Spinal cord (tissue), 10 donors: ENCODE measurements at places on chromosomes 13 and 19.
A peak's percentile ranks its signal among the peaks of the same experiment; 100 is the strongest.

DNA sequence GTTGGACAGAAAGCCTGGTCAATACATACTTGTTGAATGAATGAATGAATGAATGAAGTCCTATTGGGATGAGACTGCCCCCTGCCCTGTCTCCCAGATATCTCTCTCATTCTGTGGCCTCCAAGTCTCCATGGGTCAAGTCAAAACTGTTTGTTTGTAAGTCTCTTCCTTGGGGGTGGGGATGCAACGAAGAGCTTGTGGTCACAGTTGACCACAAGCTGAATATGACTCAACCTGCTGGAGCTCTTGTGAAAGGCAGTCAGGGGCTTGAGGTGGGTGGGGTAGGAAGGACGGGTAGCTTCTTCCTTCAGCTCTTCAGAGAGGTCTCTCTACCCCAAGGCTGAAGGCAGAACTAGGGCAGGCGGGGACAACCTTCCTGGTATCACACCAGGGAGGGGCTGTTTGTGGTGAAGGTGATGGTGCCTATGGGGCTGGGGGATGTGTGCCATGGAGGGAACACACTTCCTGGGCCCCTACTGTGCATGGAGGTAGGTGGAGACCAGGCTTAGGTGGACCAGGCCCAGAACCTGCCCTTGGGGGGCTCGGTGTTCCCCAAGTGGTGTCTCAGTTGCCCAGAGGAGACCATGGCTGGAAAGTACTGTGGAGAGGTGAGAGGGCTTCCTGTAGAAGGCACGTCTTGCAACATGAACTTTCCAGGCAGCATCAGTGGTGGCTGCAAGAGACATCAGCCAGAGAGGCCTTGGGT is 8.0 kb downstream of the MYO1F start:
- no peak for DNase-seq

- DNase-seq = no peak
These were observed 446.1 kb downstream of the FGF14 start for GRCh38 chr13:101955764-101956163.

- peak; percentile 86 for DNase-seq
These were observed 5.5 kb downstream of the HRC start for GRCh38 chr19:49149652-49150105.

- DNase-seq = no peak
These were observed 985 bp upstream of the KCNK6 start for GRCh38 chr19:38318660-38319059.

- DNase-seq = no peak
These were observed 10.6 kb downstream of the CAPN12 start for GRCh38 chr19:38733493-38734175.

GRCh38 chr19:35120898-35121297 is 5.3 kb downstream of the FXYD3 start:
- no peak for DNase-seq

DNA sequence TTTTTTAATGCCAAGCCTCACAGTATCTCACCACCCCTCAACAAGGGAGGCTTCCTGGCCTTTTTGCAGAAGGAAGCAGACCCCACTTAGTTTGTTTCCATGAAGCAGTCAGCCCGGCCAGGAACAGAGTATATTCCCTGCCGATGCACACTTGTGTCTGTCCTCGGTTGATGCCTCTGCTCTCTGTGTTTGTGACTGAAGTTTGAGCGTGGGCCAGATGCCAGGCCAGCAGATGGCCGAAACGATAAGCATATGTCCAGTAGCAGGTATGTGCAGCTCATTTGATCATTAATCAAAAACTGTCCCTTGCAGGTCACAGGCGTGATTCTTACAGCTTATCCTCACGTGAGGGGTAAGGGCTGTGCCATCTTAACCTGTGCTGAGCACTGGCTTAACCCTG is 144.0 kb downstream of the IRS2 start:
- DNase-seq = no peak

GRCh38 chr19:46076951-46077814 is 36.4 kb upstream of the IGFL4 start:
- peak; percentile 97 for DNase-seq

DNA sequence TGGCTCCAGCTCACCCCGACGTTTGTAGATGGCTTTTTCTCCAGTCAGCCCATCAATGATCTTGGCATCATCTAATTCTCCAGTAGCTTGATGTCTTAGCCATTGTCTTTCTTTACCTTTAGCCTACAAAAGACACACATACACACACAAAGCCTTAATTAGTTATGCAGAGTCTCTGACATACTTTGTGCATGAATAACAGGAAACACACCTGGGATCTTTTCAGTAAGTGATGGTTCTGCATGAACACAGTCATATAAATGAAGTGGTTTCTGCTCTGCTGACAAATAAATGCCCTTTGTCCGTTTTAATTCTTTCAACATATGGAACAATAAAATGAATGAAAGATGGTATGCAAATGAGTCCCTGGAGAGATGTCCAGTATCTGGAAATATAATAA is 133.3 kb downstream of the RGCC start:
- DNase-seq = no peak

DNA sequence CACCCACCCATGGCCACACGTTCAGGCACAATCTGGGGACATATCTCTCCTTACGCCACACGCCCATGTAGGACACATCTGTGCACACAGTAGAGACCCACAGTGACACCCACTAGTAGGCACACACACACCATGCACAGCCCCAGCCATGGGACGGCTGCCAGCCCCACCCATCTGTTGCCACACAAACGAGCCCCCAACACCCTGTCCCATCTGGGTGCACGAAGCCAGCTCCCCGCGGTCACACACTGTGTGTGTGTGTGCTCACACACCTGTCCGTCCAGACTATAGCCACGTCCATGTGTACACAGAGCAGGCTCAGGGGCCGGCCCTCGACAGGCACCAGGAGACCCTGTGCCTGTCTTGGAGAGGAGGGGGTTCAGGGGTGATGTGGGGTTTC is 10.6 kb downstream of the ERFL start:
- DNase-seq = no peak

- DNase-seq = no peak
These were observed 207.9 kb downstream of the TSHZ3 start for GRCh38 chr19:31141301-31141700.

DNA sequence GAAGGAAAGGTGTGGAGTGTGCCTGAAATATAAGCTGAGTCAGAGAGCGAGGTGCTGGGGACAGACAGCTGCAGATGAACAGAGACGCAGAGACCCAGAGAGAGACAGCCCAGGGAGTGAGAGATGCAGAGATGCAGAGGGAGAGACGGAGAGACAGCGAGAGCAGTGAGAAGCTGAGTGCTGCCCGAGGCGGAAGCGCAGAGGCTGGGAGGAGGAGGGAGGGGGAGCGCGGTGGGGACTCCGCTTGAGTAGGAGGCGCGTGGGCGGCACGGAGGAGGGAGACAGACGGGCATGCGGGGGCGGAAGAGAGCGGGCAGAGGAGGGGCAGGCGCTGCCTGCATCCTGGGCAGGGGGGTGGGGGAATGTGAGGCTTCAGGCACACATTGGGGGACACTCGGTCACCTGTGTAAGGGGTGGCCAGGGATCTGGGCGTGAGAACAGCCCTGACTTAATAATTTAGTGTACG is 25.7 kb downstream of the SLC8A2 start:
- DNase-seq = no peak

DNA sequence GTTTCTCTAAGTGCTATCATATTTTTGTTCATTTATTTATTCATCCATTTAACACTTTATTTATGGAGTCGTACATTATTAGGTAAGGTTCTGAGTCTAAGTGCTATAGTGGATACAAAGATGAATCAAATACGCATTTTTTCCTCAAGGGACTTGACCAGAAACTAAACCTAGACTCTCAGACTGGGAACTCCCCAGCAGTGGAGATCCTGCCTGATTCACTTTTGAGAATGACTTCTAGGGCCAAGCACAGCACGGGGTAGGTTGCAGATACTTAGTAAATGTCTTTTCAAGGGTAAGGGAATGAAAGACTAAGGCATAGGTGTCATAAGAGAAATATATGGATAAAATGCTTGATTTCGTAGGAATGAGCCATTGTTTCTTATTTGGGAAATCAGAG is 7.2 kb downstream of the DNAJC15 start:
- no peak for DNase-seq

DNA sequence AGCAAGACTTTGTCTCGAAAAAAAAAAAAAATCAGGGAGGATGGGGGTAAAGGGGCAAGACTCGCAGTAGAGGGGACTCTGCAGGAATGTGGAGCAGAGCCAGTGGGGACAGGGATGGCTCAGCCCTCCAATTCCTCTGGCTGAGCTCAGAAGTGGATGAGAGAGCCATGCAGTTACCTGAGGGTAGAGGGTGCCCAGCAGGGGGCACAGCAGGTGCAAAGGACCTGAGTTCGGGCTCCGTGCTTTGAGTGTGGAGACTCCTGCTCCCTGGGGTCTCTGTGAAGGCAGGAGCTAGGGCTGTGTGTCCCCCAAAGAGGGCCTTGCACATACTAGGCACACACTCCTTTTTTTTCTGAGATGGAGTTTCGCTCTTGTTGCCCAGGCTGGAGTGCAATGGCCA is 7.7 kb downstream of the DOCK6 start:
- no peak for DNase-seq

DNA sequence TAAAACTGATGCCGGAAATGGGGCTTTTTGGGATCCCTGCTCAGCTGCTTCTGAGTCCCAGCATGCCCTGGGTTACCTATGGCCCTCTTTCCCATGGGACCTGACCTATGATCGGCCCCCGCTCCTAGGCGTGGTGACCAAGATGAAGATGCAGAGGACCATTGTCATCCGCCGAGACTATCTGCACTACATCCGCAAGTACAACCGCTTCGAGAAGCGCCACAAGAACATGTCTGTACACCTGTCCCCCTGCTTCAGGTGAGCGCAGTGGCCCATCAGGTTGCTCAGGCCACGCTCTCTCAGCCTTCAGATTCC is 1.5 kb downstream of the RPS11 start:
- no peak for DNase-seq

GRCh38 chr19:18062028-18062427 is 24.7 kb downstream of the IL12RB1 start:
- no peak for DNase-seq

DNA sequence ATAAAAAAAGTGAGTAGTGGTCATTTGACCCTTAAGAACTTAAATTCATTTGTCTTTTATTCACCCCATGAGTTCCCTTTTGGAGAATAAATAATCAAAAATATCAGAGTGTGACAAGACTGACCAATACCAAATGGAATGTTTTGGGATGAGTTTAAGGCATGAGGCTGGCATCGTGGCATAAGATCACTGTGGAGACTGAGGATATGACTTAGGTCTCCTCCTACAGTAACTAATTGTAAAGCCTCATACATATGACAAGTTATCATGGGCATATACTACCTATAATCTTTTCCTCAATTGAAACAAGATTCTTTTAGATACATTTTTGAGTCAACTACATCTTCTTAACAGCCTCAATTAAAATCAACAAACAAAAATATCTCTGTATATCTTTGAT is 782.0 kb downstream of the SLITRK1 start:
- no peak for DNase-seq

GRCh38 chr19:33370783-33371182 is 2.7 kb upstream of the CEBPG start:
- DNase-seq = no peak

DNA sequence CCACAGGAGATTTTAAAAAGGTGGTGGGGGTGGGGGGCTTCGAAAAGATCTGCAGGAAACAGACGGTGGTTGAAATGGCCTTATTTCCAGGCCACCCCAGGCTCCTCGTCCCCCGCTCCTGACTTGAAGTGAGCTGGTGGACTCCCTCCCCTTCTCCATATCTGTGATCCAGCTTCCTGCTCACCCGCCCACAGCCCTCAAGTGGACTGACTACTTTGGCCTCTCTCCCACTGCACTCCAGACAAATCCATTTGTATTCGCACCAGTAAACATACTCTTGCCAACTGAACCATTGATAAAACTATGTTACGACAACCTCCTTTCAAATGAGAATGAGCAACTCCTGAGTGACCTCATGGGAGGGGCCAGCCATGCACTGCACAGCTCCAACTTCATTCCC is 259.5 kb downstream of the COL4A1 start:
- DNase-seq = peak; percentile 30

- no peak for DNase-seq
These were observed 3.8 kb downstream of the WBP4 start for GRCh38 chr13:41065078-41065477.

- DNase-seq = no peak
These were observed 2.5 kb upstream of the ISYNA1 start for GRCh38 chr19:18440415-18440877.

DNA sequence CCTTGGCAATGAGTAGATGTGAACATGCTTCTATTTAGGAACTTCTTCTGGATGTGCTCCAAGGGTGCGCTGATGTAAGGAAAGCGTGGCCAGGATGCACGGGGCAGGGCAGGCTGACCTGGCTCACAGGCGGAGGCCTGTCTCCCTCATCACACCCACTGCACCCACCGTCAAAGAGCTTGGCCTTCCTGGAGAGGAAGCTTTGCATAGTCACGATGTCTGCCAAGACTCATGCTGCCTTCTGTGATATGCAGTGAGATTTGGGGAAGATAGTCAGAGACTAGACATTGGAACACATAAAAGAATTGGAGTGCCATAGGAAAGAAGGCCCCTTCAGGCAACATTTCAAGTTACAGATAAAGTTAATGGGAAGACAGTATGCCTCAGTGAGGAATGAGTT is 82.0 kb downstream of the MYO16 start:
- no peak for DNase-seq

- DNase-seq = peak; percentile 34
These were observed 36.8 kb downstream of the RAB20 start for GRCh38 chr13:110524541-110525257.

- no peak for DNase-seq
These were observed 5.5 kb downstream of the NR2F6 start for GRCh38 chr19:17240062-17240752.

DNA sequence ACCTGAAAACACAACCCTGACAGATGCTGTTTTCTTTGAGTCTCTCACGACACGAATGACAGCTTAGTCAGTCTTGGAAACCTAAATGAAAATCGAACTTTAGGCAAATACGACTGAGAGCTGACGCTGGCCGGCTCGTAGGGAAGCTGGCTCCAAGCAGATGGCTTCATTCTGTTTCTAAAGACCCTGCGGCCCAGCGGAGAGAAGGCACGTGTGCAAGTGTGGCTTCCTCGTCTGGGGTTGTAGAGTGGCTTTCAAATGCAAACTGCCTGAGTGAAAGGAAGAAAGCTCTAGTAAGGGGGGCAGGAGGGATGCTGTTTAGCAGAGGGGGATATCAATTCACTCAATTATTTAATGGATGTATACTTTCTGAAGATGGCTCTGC is 26.1 kb upstream of the TIMM44 start:
- no peak for DNase-seq

- DNase-seq = no peak
These were observed 160.1 kb downstream of the KDM4B start for GRCh38 chr19:5128936-5129389.
